Osteocyte (in vitro differentiated cells): ENCODE measurements at places on chromosomes 16 and 17.

DNA sequence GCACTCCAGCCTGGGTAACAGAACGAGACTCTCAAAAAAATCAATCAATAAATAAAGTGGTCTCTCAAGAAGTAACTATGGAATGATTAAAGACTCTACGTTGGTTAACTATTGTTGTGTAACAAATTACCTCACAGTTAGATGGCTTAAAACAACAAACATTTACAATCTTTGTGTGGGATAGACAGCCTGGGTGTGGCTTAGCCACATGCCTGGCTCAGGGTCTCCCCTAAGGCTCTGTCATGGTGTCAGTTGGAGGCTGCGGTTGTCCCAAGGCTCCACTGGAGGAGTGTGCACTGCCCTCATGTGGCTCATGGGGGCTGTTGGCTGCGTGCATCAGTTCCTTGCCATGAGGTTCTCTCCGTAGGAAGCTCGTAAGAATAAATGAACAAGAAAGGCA is 294.5 kb downstream of the SNX29 start:
- DNase-seq = no peak

DNA sequence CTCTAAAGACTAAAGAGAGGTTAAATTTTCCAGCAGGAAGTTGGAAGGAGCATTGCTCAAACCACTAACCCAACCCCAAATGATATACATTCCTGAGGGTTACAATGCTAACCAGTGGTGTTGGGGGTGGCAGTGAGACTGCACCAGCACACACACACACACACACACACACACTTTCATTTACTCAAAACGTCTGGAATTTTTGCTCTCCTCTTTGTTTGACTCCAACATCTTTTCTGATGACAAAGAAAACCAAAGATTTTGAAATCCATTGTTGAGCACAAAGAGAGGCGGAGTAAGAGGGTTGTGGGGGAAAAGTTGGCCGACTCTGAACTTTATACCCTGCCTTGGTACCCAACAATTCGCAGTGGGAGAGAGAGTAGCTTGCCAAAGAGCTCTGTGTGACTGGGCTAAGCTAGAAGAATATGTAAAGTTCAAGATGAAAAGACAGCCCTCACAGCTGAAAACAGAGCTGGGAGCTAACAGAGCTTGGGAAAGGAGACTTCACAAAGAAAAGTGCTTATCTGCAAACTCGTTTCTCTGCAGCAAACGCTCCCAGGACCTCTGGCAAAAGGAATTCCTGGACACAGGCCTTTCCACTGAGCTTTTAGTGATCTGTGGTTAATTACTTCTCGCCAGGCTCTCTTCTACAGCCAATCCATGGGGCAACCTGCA is 426.0 kb upstream of the CDH11 start:
- DNase-seq = no peak

GRCh38 chr17:32443827-32444300 is 446 bp upstream of the PSMD11 start:
- DNase-seq = no peak

DNA sequence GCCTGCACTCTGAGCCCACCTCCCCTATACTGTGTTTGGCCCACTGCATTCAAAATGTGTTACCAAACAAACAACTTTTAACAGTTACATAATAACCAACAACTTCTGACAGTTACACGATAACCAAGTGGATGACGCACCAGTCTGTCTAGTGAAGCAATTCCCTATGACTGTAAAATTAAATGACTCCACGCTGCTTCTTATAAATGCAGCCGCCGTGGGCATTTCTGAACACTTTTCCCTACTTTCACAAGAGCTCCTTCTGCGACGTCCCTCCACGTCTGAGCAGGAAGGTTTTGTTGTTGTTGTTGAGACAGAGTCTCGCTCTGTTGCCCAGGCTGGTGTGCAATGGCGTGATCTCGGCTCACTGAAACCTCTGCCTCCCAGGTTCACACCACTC is 27.6 kb downstream of the ZNF276 start:
- DNase-seq = no peak

GRCh38 chr16:66473654-66474519 is 46.8 kb downstream of the BEAN1 start:
- peak; percentile 75 for DNase-seq

- DNase-seq = no peak
These were observed 22.6 kb downstream of the GJD3 start for GRCh38 chr17:40341808-40342503.

DNA sequence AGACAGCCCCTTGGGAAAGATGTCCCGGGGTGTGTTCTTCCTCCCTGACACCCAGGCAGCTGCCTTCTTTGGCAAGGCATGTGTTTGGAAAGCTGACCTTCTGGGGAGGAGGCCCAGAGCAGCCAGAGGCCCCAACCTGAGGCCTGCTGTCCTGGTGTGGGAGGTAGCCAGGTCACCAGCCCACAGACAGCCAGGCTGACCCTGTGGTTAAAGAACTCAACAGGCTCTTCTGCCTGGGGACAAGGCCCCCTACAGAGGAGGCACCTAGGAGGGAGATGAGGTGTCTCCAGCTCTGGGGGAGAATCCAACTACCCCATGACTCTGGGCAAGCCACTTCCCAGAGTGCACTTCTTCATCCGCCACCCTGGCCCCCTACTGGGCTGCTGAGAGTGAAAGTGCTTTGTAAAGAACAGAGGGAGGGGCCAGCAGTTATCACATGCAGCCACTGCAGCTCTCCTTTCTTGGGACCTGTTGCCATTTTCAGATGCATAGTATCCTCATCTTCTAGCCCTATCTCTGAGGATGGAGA is 13.1 kb upstream of the SREBF1 start:
- no peak for DNase-seq

- DNase-seq = no peak
These were observed 477.4 kb downstream of the SLC39A11 start for GRCh38 chr17:72614871-72615626.

DNA sequence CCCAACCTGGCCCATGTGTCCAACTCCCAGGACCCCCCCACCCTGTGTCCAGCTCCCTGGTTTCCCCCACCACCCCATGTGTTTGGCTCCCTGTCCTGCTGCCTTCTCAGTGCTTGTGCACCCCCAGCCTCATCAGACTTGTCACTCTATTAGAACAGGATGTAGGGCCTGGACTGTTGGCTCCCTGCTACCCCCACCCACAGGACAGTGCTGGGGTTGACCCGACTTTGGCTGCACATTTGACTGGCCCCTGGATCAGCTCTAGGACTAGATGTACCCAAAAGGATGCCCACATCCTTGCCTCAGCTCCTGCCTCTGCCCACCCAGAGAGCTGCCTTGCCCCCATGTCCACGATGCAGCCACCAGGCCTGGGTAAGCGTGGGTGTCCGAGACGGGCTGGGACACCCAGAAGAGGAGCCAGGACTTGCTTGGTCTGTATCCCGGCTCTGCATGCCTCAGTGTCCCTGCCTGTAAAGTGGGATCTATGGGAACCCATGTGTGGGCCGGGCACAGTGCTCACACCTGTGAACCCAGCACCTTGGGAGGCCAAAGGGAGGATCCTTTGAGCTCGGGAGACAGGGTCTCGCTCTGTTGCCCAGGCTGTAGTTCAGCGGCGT is 1.5 kb upstream of the CCDC57 start:
- DNase-seq = no peak

DNA sequence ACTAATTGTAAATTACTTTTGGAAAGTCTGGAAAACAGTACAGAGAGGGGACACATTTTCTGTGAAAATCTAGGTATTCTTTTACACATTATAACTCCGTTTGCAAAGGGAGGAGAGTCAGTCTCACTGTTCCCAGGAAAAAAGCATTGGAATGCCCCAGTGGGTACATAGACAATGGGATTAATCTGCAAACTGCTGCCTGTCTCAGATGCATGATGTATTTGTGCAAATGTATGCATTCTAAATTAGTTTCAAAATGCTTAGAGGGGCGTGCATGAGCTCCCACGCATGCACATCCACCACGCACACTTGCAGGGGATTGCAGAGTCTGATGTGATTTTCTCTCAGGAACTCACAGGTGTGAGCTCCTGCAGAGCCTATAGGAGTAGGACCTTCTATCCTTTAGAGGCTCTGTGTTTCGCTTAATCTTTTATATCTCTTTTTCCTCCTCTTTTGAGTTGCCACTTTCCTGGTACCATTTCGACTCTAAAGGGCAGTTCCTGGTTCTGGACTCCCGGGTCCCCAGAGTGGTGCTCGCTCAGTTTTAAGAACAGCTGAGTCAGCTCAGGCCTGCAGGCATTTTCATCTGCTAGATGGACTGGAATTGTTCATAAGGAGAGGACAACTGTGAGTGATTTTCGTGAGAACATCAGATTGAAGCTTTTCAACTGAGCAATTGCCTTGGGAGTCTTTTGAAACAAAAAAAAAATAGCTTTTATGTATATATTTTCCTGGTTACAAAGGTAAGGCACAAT is 1.1 kb downstream of the BCO1 start:
- no peak for DNase-seq

- DNase-seq = no peak
These were observed 498 bp upstream of the CLEC10A start for GRCh38 chr17:7080456-7081041.

DNA sequence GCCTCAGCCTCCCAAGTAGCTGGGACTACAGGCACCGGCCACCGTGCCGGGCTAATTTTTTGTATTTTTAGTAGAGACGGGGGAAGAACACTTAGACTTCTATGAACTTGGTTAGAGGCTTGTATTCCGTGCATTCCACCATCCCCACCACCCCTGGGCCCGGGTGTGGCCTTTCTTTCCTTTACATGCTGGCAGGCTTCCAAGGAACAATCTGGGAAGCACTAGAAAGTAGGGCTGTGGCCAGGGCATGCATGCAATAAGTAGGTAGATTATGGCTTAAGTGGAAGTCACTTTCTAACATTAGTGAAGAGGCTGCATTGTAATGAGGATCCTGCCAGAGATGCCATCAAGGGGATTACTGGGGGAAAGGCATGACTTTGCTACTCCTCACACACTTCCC is 171.6 kb downstream of the SHISA6 start:
- DNase-seq = no peak

DNA sequence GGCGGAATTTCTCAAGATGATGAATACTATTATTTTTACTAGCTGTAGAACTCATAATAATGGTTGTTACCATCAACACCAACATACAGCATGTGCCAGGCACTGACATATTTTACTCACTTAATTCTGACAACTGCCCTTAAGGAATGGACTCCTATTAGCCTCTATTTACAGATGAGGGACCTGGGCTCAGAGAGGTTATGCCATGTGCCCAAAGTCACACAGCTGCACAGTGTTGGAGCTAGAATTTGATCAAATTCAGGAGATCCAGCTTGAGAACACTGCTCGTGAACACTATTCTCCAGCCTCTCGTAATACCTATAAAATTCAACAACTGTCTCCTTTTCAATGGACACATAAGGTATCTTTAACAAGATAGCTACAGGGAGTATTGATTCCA is 97.2 kb downstream of the XYLT1 start:
- DNase-seq = no peak

DNA sequence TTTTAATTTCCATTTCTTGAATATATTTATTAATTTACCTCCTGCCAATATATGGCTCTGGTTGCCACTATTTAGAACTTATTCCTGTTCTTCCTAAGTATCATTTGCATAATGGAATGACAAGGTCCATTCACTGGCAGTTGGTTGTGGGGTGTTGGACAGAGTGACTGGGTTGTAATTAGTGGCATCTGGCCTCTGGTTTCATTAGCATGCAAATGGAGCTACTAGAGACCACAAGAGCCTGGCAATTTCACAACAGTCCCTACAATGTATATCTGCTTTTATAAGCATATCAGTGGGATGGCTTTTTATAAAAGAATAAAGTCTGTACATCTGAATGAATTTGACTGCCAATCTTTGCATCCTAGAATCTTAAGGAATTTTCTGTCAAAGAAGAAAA is 1030.9 kb upstream of the CDH8 start:
- no peak for DNase-seq

DNA sequence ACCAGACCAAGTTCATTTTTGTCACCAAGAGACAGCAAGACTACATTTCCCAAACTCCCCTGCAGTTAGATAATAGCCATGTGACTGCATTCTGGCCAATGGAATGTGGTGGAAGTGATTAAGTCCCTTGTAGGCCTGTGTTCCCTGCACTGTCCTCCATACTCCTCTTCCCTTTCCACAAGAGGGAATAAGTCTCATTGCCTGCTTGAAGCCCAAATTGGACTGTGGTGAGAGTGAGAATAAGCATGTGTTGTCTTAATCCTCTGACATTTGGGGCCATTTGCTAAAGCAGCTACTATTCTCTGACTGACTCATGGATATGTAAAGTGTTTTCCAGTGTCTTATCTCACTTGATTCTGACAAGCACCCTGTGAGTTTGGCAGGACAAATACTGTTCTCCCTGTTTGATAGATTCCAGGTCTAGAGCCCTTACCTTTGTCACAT is 20.7 kb downstream of the PIK3R6 start:
- DNase-seq = no peak

DNA sequence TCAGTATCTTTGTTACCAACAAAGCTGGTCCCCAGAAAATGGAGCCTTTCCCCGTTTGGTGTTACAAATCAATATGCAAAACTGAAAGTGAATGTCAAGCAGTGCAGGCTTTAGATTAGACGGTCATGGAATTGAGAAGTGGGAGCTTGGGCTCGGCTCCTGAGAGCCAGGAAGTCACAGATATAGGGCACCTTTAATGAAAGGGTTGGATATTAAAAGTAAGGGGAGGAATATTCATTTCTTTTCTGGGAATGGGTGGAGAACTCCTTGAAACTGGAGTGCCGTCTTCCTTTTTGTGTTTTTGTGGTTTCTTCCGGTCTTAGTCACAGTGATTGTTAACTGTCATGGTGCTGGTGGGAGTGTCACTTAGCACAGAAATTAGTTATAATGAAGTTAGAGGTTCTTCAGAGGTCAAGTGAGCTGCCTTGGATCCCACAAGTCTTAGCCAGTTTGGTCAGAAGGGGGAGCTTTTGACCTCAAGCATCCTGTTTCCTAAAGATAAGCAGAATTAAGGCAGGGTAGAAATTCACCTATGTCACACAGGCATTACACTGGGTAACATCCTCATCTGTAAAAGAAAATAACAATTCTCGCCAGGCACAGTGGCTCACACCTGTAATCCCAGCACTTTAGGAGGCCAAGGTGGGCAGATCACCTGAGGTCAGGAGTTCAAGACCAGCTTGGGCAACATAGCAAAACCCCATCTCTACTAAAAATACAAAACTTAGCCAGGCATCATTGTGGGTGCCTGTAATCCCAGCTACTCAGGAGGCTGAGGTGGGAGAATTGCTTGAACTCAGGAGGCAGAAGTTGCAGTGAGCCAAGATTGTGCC is 9.6 kb upstream of the EIF1 start:
- no peak for DNase-seq
